Heart right ventricle (tissue), 16 donors: ENCODE measurements at places on chromosomes 13 and 19. TPM values are rescaled to one million over a fixed set of nuclear protein-coding genes. Genes with fewer than 3 reads are reported as not detected.

PSG6 gene
- polyA plus RNA-seq: not detected

DENND1C gene
- polyA plus RNA-seq: 1.1 TPM

FXYD7 gene
- polyA plus RNA-seq: 0.10 TPM

SOX1 gene
- polyA plus RNA-seq: not detected

ZNF177 gene
- 6.8 TPM for polyA plus RNA-seq

ELAVL3 gene
- 0.10 TPM for polyA plus RNA-seq

RUVBL2 gene
- polyA plus RNA-seq: 108 TPM

DNA sequence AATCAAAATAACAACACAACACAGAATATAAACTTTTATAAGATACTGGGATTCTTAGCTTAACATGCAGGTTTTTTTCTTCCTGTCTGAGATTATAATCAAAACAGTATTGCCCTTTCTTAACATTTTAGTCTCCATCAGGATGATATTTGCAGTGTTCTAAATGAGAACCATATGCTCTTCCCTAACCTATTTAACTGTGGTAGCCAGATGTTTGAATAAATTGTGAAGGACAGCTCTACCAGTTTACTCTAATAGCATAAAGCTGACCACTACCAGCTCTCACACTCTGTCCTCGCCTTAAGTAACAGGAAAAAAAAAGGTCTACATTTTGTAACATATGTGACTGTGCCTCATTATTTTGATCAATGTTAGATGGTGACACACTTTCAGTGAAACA is 618.7 kb upstream of the SGCG start:
- H3K27ac ChIP-seq: no peak overlapping the region
- no peaks in the 10 kb centered on the region for H3K36me3 ChIP-seq
- no peaks in the 10 kb centered on the region for H3K4me1 ChIP-seq

DNA sequence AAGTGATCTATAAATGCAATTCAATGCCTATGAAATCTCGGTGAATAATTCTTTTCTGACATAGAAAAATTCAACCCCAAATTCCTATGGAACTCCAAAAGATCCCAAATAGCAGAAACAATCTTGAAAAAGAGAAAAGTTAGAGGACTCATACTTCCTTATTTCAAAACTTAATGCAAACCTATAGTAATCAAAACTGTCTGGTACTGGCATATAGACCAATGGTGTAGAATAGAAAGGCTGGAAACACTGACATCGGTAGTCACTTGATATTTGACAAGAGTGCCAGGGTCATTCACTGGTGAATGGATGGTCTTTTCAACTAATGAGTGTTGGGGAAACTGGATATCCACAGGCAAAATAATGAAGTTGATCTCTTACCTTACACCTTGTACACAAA is 637.1 kb upstream of the PCDH9 start:
- H3K27ac ChIP-seq: no peak overlapping the region
- no peak overlapping the region for H3K4me3 ChIP-seq
- no peaks in the 10 kb centered on the region for H3K27me3 ChIP-seq
- H3K4me1 ChIP-seq: no peaks in the 10 kb centered on the region

DNA sequence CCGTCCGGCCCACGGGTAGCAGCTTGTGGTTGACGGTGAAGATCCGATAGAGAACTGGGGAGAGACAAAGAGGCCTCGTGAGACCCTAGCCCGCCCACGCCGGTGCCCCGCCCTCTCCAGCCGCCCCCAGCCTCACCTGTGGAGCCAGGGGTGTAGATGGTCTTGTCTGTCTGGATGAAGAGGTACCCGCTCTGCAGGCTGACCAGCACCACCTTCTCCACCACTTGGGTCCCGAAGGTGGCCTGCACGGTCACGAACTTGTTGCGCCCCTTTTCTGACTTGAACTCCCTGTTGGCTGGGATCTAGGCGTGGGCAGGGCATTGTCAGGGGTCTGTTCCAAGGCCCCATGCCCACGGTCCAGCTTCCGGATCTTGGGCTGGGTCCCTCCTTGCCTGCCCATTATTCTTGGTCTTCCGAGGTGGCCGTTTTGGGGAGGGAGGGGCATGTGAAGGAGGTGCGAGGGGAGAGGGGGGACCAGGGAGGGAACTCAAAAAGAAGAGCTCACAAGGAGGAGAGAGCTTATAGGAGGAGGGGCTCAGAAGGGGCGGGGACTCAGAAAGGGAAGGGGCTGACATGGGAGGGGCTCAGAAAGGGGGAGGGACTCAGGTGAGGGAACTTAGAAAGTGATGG is 2.2 kb downstream of the C3 start:
- no peak overlapping the region for H3K27ac ChIP-seq
- H3K4me1 ChIP-seq: no peaks in the 10 kb centered on the region
- no peak for DNase-seq
- H3K36me3 ChIP-seq: no peaks in the 10 kb centered on the region

- no peak overlapping the region for H3K27ac ChIP-seq
- H3K36me3 ChIP-seq: peaks cover 51% of the 10 kb centered on the region
- H3K4me1 ChIP-seq: peaks cover 40% of the 10 kb centered on the region
- no peak overlapping the region for H3K4me3 ChIP-seq
- no peak for DNase-seq
- no peaks in the 10 kb centered on the region for H3K27me3 ChIP-seq
These were observed 155.4 kb downstream of the KDM4B start for GRCh38 chr19:5124111-5124855.

DNA sequence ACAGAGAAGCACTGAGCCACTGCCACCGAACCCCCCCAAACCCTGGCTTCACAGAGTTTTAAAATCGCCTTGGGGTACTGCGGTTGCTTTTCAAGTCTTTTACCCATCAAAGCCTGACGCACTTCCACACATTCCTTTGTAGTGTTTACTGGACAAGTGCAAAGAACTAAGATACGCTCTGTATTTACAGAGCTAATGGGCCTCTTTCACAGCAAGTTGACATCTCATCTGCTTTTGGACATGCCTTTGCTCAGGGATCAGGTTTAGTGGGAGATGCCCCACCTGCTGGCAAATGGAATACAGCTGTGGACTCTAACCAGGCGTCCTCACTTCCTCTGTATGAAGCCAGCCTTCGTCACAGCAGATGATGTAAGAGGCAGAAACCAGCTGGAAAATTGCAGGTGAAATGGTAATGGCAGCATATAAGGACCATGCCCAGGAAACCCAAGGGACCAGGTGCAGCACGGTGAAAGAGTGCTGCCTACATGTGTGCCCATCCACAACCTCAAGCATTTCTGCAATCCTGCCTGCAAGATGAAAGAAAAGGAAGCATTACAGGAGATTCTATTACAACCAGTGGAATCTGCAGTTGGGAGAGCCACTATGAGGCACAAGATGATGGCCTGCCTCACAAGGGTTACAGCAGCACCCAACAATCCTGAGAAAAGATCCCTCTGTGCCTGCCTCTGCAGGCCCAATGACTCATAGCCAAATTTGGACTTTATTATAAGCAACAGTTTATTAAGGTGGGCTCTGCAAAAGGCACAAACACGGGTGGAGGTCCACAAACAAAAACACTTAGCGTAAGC is 34.7 kb downstream of the BRD4 start:
- DNase-seq: no peak
- H3K27me3 ChIP-seq: no peaks in the 10 kb centered on the region
- no peak overlapping the region for H3K27ac ChIP-seq
- no peak overlapping the region for H3K4me3 ChIP-seq

- H3K27ac ChIP-seq: no peak overlapping the region
- no peaks in the 10 kb centered on the region for H3K27me3 ChIP-seq
These were observed 38.8 kb upstream of the GATAD2A start for GRCh38 chr19:19366434-19367396.

GRCh38 chr19:49056101-49056901 is 1.2 kb downstream of the CGB7 start:
- DNase-seq: peak; percentile 66
- H3K4me1 ChIP-seq: no peaks in the 10 kb centered on the region
- no peak overlapping the region for H3K27ac ChIP-seq
- H3K36me3 ChIP-seq: no peaks in the 10 kb centered on the region
- no peaks in the 10 kb centered on the region for H3K27me3 ChIP-seq

- no peak overlapping the region for H3K27ac ChIP-seq
- no peak for DNase-seq
- H3K4me3 ChIP-seq: no peak overlapping the region
- no peaks in the 10 kb centered on the region for H3K36me3 ChIP-seq
These were observed 41.5 kb upstream of the PDX1 start for GRCh38 chr13:27878274-27878673.

- H3K4me3 ChIP-seq: no peak overlapping the region
- no peaks in the 10 kb centered on the region for H3K27me3 ChIP-seq
- H3K4me1 ChIP-seq: no peaks in the 10 kb centered on the region
- H3K36me3 ChIP-seq: no peaks in the 10 kb centered on the region
These were observed 243.9 kb upstream of the SPRY2 start for GRCh38 chr13:80584785-80585184.

GRCh38 chr19:1858412-1859081 is 4.8 kb downstream of the KLF16 start:
- peaks cover 80% of the 10 kb centered on the region for H3K4me1 ChIP-seq
- no peaks in the 10 kb centered on the region for H3K27me3 ChIP-seq
- no peak overlapping the region for H3K4me3 ChIP-seq
- peak overlapping the region; percentile 82 for H3K27ac ChIP-seq

GRCh38 chr19:29372091-29372415 is 153.7 kb upstream of the VSTM2B start:
- H3K36me3 ChIP-seq: no peaks in the 10 kb centered on the region
- DNase-seq: no peak
- H3K27me3 ChIP-seq: peaks cover 16% of the 10 kb centered on the region

DNA sequence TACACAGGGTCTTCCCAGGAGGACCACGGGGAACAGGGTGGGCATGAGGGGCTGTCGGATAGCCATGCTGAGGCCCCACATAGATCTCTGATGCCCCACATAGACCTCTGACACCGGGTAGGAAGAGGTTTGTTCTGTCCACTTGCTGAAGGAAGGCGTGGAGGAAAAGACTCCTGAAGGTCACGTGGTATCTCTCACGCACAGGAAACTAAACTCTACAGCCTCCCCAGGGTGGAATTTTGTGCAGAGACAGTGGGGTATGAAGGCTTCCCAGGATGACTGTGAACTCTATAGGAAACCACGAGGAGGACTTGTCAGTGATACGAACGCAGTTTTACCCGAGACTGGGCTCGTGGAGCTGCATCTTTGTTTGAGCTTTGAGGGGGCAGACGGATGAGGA is 2.8 kb downstream of the EVI5L start:
- no peaks in the 10 kb centered on the region for H3K36me3 ChIP-seq
- no peak for DNase-seq
- H3K4me1 ChIP-seq: peaks cover 40% of the 10 kb centered on the region
- no peak overlapping the region for H3K27ac ChIP-seq
- no peak overlapping the region for H3K4me3 ChIP-seq
- H3K27me3 ChIP-seq: no peaks in the 10 kb centered on the region

GRCh38 chr19:10104665-10105508 is 1.3 kb upstream of the PPAN start:
- H3K27me3 ChIP-seq: no peaks in the 10 kb centered on the region
- H3K4me1 ChIP-seq: peaks cover 7% of the 10 kb centered on the region
- peaks cover 12% of the 10 kb centered on the region for H3K36me3 ChIP-seq

GRCh38 chr13:103273825-103274224 is 207.6 kb upstream of the SLC10A2 start:
- H3K4me3 ChIP-seq: no peak overlapping the region
- no peaks in the 10 kb centered on the region for H3K36me3 ChIP-seq

GRCh38 chr19:13665125-13665905 is 99.0 kb upstream of the MRI1 start:
- H3K27me3 ChIP-seq: no peaks in the 10 kb centered on the region
- H3K4me1 ChIP-seq: no peaks in the 10 kb centered on the region
- no peak for DNase-seq
- no peaks in the 10 kb centered on the region for H3K36me3 ChIP-seq
- no peak overlapping the region for H3K27ac ChIP-seq
- H3K4me3 ChIP-seq: no peak overlapping the region

GRCh38 chr13:114130837-114131582 is 1.4 kb downstream of the RASA3 start:
- peak; percentile 53 for DNase-seq
- no peaks in the 10 kb centered on the region for H3K27me3 ChIP-seq
- peak overlapping the region; percentile 55 for H3K27ac ChIP-seq
- peaks cover 34% of the 10 kb centered on the region for H3K4me1 ChIP-seq
- H3K4me3 ChIP-seq: peak overlapping the region; percentile 64

GRCh38 chr13:24159357-24159756 is 1.2 kb upstream of the SPATA13 start:
- H3K27ac ChIP-seq: no peak overlapping the region
- peaks cover 18% of the 10 kb centered on the region for H3K27me3 ChIP-seq
- no peaks in the 10 kb centered on the region for H3K36me3 ChIP-seq
- H3K4me1 ChIP-seq: peaks cover 17% of the 10 kb centered on the region
- no peak overlapping the region for H3K4me3 ChIP-seq

GRCh38 chr19:28980236-28980868 is 232.6 kb downstream of the UQCRFS1 start:
- no peak overlapping the region for H3K27ac ChIP-seq
- peaks cover 22% of the 10 kb centered on the region for H3K27me3 ChIP-seq
- H3K4me3 ChIP-seq: no peak overlapping the region
- DNase-seq: no peak
- H3K36me3 ChIP-seq: no peaks in the 10 kb centered on the region

DNA sequence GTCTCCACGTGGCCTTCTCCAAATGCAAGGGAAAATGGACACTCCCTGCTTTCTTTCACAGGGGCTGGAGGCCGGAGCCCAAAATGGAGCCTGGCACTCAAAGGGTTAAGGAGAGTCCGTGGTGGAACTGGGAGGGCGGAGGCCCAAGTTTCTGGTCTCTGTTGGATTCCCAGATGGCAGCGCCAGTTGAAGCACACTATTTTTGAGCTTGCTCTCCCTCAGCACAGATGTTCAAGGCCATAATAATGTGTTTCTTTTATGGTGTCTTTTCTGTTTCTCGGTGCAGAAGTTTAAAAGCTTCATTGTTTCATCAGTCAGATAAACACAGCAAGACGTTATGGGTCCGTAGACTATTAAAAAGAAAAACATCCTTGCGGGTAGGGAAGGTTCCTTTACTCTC is 67.6 kb downstream of the TNFRSF19 start:
- no peak overlapping the region for H3K4me3 ChIP-seq
- peak; percentile 31 for DNase-seq
- H3K36me3 ChIP-seq: no peaks in the 10 kb centered on the region
- H3K27ac ChIP-seq: peak overlapping the region; percentile 64
